ENCODE measurements at places on chromosomes 13 and 19.
A peak's percentile ranks its signal among the peaks of the same experiment; 100 is the strongest.

- no peak for DNase-seq
These were observed 45.8 kb downstream of the LRCH1 start for GRCh38 chr13:46598820-46599180.

- DNase-seq = no peak
These were observed 5.9 kb downstream of the ARHGEF1 start for GRCh38 chr19:41888926-41889325.

DNA sequence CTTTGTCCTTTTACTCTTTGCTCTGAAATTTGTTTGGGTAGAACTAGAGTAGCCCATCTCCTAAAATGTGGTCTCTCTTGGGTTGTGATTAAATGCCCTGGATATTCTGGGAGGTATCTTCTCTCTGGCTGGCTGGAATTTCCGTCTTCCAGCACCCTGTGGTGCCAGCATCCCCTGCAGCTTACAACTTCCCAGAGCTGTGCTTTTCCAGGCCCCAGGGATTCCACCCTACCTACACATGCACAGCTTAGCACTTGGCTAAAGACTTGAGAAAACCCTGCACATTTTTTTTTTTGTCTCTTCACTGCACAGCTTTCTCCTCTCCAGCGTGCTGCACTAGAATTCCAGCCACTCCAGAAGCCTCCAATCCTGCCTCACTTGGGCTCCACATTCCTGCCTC lies 334.7 kb downstream of the IRS2 start:
- no peak for DNase-seq

DNA sequence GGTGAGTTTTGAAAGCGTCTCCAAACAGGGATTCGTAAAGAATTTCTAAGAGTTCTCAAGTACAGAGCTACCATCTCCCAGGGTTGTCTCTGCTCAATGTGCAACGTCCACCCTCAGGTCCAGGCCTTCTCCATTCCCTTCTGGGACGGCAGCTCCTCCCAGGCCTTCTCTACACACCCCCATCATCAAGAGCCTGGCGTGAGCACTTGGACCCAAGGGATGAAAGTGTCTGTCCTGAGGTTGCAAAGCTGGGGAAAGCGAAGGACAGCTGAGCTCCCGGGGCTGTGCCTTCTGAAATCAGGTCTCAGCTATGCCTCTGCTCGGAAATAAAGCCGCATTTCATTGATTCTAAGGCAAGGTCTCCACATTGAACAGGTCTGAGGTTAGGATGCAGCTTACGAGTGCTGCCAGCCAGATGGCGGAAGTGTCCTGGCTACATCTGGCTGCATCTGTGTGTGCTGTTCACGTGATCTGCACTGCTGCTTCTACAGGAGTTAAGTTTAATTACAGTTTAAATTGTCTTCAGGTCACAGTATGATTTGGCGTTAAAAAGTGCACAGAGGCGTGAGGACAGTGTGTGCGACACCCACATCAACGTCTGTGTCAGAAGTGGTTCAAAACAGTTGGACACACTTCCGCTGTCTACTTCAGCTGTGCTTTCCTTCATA lies 27.0 kb upstream of the MIER2 start:
- no peak for DNase-seq

DNA sequence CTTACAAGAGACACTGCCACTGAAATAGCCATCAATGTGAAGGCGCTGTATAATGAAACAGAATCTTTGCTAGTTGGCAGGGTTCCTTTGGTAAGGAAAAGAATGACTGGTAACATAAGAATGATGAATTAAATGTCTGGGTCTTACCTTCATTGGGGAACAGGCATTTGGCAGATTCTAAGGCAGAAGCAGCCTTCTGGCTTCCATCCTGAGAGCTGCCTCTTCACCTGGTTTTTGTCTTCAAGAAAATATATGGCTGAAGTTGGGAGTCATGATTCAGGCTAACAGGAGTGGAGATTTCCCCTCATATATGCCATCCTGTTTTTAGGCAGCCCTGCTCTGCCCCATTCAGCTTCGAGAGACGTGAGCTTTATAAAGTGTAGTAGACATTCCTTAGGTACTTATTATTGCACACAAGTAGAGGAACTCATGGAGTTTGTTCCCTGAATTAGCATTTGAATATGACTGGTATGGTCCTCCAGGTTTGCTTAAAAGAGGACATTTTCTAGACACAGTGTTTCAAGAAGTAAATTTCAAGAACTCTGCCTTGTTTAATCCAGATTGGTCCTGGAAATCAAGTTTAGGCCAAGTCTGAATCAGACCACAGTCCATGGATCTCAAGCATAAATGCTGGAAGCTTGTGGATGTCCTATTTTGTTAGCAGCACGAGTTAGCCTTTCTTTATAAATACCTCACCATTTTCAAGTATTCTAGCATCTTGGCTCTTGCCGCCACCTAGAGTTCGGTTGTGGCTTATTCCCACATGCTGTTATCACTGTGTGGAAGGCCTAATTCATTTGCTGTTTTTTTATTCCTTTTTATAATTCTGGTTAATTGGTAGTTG lies 56.2 kb upstream of the AKAP11 start:
- DNase-seq = peak; percentile 58

- no peak for DNase-seq
These were observed 42.6 kb upstream of the ZNF91 start for GRCh38 chr19:23437901-23438300.

DNA sequence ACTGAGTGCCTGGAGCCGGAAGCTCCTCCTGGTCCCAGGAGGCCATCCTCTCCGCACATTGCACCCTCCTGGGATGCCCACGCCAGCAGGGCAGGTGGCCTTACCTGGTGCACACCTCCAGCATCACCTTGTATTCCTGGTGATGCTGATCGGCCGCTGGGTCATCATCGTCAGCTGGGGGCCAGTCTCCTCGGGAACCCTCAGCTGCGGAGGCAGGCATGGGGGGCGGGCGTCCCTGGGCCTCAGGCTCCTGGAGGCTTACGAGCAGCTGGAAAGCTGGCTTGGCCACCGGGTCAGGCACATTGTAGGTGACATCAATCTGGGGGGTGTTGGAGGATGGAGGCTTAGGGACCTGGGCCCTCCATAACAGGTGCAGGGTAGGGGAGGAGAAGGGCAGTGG lies 13.7 kb downstream of the F2RL3 start:
- DNase-seq = no peak

Measured in activated naive CD4-positive, alpha-beta T cell treated with anti-CD3 and anti-CD28 coated beads, Interleukin-2, amount 10 ng/mL, durations not matched to agents 7 days and 5 days (primary cell).